CD4-positive, alpha-beta T cell treated with Interleukin-2 at 100 ng/mL for 4 hours (primary cell): ENCODE measurements at places on chromosomes 11 and 22.

DNA sequence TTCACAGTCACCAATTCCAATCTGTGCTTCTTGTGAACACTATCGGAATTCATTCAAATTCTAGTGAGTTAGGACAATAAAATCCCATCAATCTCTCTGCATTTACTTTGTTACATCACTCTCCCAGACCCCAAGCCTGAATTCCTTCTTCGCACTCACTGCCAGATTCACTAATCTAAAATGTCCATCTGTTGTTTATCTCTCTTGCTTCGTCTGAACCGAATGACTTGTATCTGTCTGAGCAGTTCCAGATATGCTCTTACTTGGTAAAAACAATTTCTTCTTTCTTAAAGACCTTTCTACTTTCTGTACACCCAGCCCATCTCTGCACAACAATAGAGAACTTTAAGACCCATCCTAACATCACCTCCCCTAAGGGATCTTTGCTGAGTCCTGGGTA lies 7.0 kb downstream of the MMP10 start:
- no peak for DNase-seq

DNA sequence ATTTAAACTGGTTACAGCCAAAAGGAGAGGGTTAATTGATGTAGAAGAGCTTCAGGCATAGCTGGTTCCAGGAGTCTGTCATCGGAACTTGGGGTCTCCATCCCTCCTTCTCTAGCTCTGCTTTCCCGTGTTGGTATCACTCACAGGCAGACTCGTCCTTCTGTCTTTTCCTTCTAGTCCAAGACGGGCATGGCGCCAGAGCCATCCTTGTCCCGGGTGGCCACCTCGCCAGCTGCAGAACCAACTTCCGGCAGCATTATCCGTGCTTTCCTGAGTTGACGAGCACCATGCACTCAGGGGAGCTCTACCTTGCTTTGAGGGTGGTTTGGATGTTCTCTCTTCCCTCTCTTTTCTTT lies 14.7 kb downstream of the LINC01488 start:
- no peak for DNase-seq

DNA sequence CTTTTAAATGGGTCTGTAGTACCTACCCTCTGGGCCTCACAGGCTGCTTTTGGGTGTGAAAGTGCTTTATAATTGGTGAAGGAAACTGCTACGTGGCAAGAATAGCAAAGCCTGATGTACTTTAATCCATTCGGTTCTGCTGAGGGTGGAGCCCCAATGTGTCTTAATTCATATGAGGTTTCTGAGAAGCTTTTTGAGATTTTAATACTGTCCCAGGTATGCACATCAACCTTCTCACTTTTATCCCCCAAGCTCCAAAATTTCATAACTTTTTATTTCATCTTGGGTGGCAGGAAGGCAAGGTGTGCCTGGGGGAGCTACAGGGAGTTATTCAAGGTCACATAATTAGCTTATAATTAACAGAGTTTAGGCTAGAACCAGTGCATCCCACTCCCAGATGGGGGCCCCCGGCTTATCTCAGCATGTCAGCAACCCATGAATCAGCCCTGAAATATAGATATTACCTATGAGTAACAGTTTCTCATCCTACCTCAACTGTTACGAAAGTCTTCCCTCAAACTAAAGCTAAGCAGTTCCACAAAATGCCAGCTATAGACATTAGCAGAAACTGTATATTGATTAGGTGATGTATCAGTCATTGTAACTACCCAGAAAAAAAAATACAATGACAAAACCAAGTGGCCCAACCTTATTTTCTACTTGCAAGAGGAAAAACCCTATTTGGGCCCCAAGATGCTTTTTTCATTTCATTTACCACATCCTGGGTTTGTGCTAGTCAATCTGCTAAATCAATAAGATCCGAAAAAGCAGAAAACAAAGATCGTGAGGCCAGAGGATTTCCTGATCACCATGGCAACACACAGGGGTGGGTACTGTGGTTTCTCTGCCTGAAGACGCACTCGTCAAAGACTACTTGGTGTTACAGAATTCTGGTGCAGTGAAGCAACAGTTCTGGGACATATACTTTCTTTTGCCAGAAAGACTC lies 26.7 kb downstream of the CD44 start:
- peak; percentile 96 for DNase-seq

GRCh38 chr11:117435326-117435725 lies 107.7 kb downstream of the CEP164 start:
- DNase-seq = no peak

DNA sequence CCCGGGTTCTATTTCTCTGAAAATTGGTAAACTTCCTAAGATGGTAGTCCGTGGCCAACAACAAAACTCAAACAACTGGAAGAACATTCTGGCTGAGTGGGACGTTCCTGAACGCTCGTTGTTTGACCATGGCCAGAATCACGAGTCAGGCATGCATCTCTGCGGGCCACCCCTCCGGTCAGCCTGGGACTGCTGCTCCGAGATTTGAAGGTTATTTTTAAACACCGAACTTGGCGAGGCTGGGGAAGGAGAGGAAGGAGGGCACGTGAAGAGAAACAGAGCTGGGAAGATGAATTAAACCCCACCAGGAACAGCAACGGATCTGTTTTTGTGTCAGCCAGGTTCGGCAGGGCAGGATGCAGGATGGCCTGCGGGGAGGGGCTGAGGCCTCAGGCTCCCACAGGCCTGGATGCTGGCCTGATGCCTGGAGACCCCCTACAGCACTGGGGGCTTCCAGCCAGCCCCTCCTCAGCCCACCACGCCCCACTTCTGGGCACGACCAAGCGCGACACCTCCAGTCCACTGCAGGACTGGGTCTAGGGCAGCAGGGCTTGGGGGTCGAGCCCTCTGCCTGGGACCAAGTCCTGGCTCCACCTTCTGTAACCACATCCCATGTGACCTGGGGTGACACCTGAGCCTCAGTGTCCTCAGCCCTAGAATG lies 5.1 kb downstream of the SHISAL1 start:
- DNase-seq = no peak

GRCh38 chr11:95778699-95779098 lies 10.9 kb downstream of the FAM76B start:
- DNase-seq = no peak

- DNase-seq = no peak
Measured at GRCh38 chr22:31953261-31953660, 8.9 kb downstream of the YWHAH start.

- no peak for DNase-seq
Measured at GRCh38 chr22:23085785-23086184, 15.5 kb downstream of the GNAZ start.

- DNase-seq = no peak
Measured at GRCh38 chr11:63099555-63099954, 44.5 kb downstream of the SLC22A24 start.

DNA sequence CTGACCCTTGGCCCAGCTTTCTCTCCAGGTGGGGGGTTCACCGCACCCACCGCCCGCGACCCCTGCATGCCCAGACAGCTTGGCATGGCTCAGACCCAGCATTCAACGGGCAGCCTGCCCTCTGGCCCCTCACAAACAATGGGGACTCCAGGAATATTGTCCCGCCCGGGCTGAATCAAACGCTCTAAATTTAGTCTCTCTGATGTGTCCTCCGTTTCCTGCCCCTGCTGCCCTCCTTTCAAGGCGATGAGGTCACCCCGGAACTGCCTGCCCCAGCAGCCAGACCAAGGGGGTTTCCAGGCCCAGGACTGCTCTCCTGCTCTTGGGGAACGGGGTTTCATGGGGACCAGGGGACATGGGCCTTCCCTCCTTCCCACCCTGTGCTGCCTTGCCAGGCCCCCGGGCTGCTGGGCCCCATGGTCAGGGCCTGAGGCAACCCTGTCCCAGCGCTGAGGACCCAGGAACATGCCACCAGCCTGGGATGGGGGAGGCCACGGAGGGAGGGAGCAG lies 10.1 kb upstream of the PDGFB start:
- peak; percentile 60 for DNase-seq

GRCh38 chr22:21739828-21740377 lies 4.3 kb upstream of the YPEL1 start:
- no peak for DNase-seq

DNA sequence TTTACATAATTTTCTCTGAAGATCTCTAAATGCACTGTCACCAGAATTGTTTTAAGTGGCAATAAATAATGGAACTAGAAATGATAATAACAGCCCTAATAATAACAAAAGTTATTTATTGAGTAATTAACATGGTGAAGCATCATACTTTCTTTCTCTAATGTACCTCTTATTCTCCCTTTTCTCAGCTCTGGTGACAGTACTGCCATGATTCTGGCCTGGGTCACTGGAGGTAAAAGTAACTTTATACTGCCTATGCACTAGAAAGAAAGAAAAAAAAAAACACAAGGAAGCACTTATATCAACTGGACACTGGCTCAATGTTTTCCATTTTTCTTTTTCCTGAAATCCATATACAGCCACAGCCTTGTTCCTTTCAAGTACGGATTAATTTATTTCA lies 43.7 kb downstream of the CADM1 start:
- DNase-seq = no peak

- no peak for DNase-seq
Measured at GRCh38 chr11:6405846-6406245, 13.0 kb downstream of the APBB1 start.

- DNase-seq = no peak
Measured at GRCh38 chr11:8086001-8086479, 5.0 kb downstream of the TUB start.

GRCh38 chr11:82536706-82537105 lies 197.0 kb downstream of the FAM181B start:
- no peak for DNase-seq

GRCh38 chr22:20864186-20864908 lies 5.5 kb downstream of the SNAP29 start:
- DNase-seq = no peak

GRCh38 chr11:11813288-11813962 lies 28.3 kb upstream of the USP47 start:
- no peak for DNase-seq

DNA sequence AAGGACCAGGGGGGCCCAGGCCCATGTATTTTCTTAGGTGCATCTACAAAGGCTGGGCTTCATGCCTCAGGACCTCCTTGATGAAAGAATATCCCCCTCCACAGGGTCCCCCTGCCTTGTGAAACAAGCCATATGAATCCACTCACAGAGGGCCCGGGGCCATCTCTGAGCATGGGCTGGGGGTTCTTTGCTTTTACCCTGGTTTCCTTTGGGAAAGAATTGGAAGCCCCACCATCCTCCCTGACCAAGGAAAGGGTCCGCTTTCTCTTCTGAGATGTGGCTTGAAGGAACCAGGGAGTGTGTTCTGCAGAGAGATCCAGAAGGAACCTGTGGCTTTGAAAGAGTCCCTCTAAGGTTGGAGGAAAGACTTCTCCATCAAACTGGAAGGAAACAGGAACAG lies 9.2 kb upstream of the ANO1 start:
- DNase-seq = no peak

- no peak for DNase-seq
Measured at GRCh38 chr22:22556995-22557925, 1.8 kb downstream of the PRAME start.

- no peak for DNase-seq
Measured at GRCh38 chr11:76554767-76555166, 109.9 kb downstream of the EMSY start.

- DNase-seq = no peak
Measured at GRCh38 chr11:32706985-32707741, 87.3 kb downstream of the CCDC73 start.

DNA sequence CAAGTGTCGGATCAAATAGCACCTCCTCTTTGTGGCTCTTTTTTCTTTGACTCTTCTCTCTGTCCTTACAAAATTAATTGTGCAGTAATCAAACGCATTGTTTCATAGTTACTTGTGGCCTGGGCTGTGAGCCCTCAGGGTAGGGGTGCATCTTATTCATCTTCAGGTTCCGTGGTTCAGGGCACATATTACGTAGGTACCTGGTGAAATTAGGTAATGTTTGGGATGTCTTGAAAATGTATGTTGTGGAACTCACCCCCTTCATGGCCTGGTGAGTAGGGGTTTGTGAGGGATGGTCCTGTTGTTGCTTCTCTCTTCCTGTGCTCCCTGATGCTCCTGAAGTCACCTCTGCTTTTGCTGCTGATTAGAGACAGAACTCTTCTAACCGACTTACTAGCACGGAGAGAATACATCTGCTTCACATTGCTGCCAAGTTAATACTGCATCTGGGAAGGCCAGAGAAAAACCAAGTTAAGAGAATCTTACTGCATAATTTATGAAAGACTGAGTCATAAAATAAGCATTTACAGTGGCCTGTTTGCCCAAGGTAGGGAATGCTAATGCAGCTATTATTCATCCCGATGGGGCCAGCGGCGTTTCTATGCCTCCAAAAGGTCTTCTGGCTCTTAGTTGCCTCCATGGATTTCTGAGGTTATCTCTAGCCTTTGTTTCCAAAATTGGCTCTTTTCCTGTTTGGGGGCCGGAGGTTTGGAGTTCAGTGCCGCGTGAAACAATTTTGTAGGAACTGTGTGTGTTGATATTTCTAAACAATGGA lies 66.9 kb downstream of the TBC1D22A start:
- DNase-seq = no peak

- DNase-seq = no peak
Measured at GRCh38 chr11:35153280-35153679, 14.3 kb downstream of the CD44 start.

DNA sequence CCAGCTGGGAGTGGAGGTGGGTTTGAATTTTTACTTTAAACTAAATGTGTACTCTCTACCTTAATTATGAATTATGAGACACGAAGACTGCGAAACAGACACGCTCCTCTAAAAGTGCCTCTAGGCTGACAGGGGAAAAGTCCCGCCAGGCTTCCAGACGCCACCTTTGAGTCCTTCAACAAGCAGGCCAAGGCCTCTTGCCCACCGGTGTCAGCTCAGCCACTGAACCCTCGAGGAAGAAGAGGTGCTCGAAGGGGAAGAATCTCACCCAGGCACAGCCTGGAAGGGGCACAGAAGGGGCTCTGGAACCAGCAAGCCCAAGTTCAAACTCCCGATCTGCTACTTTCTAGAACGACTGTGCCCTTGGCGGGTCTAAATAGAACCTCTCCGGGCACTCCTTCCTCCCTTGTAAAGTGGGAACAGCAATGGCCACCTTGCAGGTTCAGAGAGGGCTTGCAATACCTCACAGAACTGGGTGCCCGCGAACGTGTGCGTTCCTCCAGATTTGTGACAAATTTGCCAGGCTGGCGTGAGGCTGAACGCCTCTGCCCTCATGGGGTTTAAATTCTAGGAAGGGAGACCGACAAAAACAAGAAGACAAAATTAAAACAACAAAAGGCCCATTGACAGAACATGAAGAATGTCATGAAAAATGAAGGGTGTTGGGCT lies 158.5 kb upstream of the GRK3 start:
- DNase-seq = no peak

- DNase-seq = peak; percentile 30
Measured at GRCh38 chr11:122981388-122982264, at the start of gene BSX. BSX (minus strand) TSS chr11:122981834; CDS start chr11:122981671, 163 bp downstream.

GRCh38 chr11:105244160-105244825 lies 104.7 kb upstream of the CARD18 start:
- no peak for DNase-seq
